ENCODE measurements at places on chromosomes 12 and 14.
A peak's percentile ranks its signal among the peaks of the same experiment; 100 is the strongest.

DNA sequence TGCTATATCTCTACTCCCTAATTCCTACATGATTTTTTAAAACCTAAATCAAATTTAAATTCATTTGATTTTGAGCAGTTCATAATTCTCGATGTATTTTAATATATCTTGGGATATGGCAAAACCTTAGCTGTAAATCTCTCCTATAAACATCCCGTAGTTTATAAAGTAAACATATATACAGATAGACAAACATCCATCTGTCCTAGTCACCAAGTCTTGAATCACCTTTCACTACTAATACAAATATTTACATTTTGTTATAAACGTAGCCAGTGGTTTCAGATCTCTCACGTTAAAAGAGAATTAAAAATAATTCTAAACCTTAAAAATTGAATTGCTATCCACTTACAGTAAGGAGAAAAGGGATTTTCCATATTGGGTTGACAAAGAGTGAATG lies 107.0 kb downstream of the TSHR start:
- no peak for DNase-seq

GRCh38 chr14:85917716-85918115 lies 387.8 kb downstream of the FLRT2 start:
- no peak for DNase-seq

GRCh38 chr14:101220921-101221510 lies 317.5 kb upstream of the RTL1 start:
- DNase-seq: no peak

GRCh38 chr12:64976131-64976530 lies 145.0 kb downstream of the WIF1 start:
- DNase-seq: no peak

GRCh38 chr14:35401422-35402265 lies 2.9 kb downstream of the NFKBIA start:
- DNase-seq: no peak

DNA sequence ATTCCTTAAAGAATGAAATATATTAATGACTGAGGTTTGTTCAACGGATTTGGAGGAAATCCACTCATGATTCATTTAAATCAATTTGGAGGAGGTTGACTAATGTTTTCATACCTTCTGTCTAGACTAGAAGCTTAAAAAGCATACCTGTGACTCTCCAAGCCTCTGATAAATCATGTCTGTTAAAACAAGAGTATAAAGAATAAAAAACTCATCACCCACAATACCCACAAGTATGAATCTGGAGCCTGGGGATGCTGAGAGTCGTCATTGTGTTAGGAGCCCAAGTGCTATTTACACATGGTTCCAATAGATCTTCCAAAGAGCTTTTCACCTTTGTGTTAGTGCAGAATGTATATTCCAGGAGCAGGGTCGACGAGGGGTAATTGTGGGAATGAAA lies 86.8 kb upstream of the ADAMTS20 start:
- DNase-seq: no peak

DNA sequence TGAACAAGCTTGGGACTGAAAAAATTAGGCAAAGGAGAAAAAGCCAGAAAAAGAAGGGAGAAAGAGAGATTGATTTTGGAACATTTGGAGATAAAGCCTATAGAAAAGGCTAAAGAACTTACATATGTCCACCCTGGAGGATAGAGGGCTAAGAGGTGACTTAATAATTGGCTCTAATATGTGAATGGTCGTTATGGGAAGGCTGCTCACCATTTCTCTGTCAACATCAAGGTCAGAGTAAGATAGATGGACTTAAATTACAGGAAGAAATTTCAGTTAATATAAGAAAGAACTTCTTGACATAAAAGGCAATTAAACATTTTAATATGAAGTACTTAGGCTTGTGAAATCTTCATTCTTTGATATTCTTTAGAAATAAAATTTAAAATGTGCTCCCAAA lies 238.6 kb downstream of the TRHDE start:
- no peak for DNase-seq

- no peak for DNase-seq
Measured at GRCh38 chr14:23069413-23069806, 12.1 kb upstream of the CDH24 start.

- DNase-seq: peak; percentile 72
Measured at GRCh38 chr14:94136575-94137331, 7.3 kb upstream of the IFI27L2 start.

DNA sequence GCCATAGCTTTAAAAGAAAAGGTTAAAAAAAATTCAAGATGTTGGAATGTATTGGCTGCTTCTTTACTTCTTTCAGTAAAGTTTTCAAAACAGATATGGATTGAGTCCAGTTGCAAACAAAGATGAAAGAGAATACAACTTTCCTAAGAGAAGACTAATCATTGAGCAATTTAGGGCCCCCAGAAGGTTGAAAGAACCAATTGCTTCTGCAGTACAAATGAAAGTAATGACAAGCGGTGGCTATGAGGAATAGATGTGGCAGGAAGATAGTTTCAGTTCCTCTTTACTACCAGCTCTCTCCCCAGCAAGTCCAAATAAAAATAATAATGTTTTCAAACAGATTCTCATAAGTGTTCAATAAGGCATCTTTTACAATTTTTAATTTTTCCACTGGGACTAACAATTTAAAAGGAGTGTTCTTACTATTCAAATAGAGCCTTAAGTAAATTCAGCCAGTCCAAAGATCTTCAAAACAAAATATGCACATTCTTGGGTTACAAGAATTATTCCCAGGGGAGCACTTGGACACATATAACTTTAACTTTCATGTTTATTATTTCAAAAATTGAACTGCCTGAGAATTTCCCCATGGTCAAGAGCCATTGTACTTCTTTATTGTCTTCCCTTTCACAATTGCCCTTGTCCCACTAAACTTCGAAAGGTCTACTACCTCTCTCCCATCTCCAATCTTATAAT lies 62.3 kb upstream of the PPP1R12A start:
- DNase-seq: peak; percentile 72

DNA sequence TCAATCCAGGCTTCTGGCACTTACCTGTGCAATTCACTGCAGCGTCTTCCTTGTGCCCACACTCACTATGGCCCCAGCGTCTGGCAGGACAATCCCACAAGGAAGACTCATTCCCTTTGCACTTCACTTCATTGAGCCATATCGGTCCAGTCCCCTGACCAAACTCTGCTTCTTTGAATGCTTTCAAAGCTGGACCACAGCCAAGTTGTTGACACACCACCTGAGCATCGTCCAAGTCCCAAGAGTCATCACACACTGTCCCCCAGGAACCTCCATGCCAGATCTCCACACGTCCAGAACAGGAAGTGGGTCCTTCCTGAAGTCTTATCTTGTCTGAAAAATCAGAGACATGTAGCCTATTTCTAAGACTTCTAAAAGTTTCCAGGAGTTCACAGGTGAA lies 20.2 kb downstream of the CD163 start:
- no peak for DNase-seq

- DNase-seq: no peak
Measured at GRCh38 chr12:103161582-103162362, 204.3 kb downstream of the ASCL1 start.

DNA sequence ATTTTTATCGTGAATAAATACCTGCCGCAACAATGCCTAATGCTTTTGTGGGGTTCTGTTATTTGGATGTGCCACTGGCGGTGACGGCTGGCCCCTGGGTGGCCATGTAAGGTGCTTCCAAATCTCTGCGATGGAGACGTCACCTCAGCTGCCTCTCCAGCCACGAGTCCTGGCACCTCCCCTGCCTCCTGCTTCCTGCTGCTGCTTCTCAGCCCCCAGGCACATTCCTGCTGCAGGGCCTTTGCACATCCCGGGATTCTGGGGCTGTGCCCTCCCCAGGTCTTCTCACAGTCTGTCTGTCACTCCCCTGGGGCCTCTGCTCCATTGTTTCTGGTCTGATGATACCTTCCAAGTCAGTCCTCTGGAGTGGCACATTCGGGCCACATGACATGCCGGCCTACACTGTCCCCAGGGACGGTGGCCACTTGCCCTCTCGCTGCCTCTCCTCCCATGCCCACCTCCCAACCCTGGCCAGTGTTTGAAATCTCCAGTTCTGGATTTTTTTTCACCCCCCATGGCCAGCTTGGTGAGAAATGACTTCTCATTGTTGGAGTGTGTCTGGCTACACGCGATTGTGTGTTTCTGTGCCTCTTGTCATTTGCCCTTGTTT lies 151.8 kb downstream of the KIF26A start:
- DNase-seq: no peak

DNA sequence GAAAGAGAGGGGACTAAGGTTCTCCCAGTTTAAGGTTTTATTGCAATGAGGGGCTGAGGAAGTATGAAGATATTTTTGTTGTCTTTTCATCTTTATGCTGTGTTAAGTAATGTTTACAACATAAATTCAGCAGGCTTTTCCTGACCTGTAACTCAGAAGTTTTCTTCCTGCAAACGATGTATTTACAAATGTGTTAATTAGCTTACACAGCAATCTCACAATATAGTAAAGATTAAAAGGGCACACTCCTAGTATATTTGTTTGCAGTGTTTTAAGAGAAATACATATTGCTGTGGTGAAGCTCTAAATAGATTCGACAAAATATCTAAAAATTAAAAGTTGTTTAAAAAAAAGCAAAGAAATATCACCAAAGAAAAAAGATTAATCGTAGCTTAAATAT lies 55.7 kb downstream of the OR11H12 start:
- no peak for DNase-seq

- no peak for DNase-seq
Measured at GRCh38 chr12:57514720-57515407, 5.5 kb downstream of the DDIT3 start.

- DNase-seq: no peak
Measured at GRCh38 chr14:69666690-69667211, 55.4 kb downstream of the SUSD6 start.

DNA sequence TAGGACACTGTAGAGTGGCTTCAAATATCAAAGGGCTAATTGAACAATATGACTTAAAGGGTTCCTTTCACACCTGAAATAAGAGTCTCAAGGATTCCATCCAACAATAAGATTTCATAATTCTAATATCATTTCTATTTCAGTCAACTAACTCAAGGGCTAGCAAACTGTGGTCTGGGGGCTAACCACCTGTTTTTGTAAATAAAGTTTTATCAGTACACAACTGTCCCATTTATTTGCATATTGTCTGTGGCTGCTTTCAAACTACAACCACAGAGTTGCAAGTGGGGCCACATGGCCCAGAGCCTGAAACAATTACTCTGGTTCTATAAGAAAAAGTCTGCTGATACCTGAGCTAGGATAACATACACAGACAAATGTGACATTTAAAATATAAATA lies 29.1 kb downstream of the MED13L start:
- DNase-seq: no peak

- no peak for DNase-seq
Measured at GRCh38 chr12:63070709-63071108, 80.3 kb downstream of the AVPR1A start.

GRCh38 chr12:106070611-106071010 lies 68.1 kb downstream of the NUAK1 start:
- no peak for DNase-seq

DNA sequence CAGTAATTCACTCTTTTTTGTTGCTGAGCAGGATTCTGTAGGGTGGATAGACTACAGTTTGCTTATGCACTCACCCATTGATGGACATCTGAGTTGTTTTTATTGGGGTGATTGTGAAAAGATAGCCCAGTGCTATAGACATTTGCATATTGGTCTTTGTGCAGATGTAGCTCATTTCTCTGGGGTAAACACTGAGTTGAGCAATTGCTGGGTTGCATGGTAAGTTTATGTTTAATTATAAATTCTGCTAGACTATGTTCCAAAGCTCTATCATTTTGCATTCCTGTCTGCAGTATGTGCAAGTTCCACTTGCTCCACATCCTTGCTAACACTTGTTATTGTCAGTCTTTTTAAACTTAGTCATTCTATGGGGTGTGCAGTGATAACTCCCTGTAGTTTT lies 65.4 kb upstream of the RFLNA start:
- DNase-seq: no peak

GRCh38 chr12:123152833-123153232 lies 1.9 kb upstream of the PITPNM2 start:
- DNase-seq: no peak

- DNase-seq: no peak
Measured at GRCh38 chr12:49872781-49873181, 29.9 kb upstream of the BCDIN3D start.

GRCh38 chr14:65173973-65174693 lies 71.8 kb upstream of the MAX start:
- DNase-seq: no peak

DNA sequence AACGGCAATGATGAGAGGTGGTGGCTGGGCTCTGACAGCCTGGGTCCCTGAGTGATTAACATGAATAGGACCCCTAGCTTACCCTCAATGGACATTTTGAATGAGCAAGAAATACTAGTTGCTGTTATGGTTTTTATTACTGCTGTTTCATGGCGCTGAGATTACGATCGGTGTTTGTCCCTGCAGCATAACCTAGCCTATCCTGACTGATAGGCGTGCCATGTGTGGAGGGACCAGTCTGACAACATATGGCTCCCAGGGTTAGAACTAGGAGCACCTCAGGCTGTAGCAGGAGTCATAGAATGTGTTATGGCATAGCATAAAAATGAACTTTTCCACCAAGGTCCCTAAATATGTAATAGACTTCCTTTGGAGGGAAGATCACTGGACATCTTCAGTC lies 137.5 kb upstream of the HIF1A start:
- DNase-seq: no peak

GRCh38 chr12:7638064-7638759 lies 27.5 kb downstream of the APOBEC1 start:
- DNase-seq: no peak

Measured in GM13977 (cell line).